ENCODE measurements at places on chromosomes 1 and 21.

DNA sequence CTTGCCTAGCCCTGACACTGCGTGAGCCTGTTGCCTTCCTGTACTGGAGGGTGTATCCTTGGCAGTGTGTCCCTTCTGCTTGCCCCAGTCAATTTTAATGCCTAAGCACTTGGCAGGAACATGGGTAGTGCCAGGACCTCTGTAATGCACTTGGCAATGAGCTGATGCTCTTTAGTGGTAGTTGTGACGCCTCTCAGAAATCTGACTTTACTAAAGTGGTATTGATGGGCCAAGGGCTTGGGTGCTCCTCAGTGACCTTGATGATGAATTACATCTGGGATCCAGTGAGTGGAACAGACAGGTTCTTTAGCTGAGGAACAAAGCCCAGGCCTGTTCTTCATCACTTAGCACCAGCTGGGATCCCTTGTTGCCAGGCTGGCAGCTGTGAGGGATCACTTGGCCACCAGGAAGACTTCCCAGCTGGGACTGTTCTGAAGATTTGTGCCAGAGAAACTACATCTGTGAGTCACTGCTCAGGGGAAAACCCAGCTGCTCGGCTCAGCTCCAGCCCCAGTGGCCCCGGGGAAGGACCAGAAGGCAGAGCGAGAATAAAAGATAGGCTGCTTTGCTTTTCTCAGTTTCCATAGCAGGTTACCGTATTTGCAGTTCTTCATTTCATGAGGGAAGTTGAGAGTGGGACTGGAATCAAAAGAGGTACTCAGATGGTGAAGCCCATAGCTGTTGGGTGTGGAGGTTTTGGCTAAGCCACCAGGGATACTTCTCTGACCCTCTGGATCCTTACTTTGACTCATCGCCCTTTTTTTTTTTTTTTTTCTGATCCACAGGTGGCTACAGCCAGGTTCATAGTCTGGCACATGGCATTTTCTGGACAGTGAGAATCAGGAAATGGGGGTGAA lies 28.5 kb upstream of the KCNA2 start:
- peak; percentile 45 for DNase-seq

DNA sequence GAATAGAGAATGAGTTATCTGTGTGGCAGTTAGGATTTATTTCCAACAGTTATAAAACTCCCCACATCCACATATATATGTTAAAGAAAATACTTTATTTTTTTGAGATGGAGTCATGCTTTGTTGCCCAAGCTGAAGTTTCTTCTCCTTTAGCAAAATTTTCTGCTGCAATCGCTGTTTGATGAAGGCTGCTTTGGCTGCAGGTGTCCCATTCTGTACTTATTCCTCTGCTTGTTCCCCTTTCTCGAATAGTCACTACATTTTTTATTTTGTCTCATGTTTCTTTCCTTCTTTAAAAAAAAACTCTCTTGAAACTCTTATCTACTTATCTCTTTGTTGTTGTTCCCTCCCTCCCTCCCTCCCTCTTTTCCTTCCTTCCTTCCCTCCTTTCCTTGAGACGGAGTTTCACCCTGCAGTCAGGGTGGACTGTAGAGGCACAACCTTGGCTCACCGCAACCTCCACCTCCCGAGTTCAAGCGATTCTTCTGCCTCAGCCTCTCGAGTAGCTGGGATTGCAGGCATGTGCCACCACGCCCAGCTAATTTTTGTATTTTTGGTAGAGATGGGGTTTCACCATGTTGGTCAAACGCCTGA lies 10.6 kb downstream of the OR2W3 start:
- no peak for DNase-seq

- no peak for DNase-seq
These were observed 7.8 kb upstream of the CALML6 start for GRCh38 chr1:1907098-1907736.

DNA sequence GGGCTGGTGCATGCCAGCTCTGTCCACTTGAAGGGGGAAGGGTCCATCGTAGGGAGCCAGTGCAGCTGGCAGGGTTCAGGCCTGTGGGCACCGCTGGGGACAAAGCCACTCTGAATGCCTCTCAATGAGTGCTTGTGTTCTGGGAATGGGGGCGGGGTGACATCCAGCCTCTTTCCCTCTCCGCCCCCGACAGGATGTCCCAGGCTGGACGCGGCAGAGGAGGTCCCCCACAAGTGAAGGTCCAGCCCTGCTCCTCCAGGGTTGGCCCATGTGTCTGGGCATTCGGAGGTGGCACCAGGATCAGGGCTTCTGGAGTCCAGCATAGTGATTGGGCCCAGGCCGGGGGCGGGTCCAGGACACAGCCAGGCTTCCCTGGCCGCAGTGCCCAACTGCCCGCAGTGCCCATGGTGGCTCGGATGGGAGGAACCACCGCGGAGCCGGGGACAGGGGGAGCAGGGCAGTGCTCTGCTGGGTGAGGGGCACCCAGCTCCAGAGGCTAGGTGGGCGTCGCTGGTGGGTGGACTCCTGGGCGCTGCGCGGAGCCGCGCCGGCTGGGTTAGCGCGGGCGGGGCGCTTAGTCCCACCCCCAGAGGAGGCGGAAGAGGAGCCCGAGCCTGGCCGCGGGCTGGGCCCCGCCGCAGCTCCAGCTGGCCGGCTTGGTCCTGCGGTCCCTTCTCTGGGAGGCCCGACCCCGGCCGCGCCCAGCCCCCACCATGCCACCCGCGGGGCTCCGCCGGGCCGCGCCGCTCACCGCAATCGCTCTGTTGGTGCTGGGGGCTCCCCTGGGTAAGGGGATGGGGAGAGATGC lies at the start of gene SHISA4:
Gene SHISA4 (plus strand): TSS at position 617 of the 808 bp plus-strand sequence. CDS start 97 bp downstream, at position 714.
- DNase-seq: no peak

DNA sequence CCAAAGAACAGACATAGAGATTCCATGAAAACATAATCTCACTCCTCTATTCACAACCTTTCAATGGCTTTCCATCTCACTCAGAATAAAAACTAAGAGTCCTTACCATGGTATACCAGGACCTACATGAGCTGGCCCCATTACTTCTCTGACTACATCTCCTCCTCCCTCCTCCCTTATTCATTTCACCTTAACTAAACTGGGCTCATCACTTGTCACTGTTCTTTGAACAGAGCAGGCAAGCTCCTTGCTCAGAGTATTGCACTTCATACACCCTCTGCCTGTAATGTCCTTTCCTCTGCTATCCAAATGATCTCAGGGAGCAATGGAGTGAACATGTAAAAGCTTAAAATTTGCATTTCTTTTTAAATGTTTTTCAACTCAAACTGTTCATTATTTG lies 142.0 kb downstream of the MRPL39 start:
- DNase-seq: no peak

DNA sequence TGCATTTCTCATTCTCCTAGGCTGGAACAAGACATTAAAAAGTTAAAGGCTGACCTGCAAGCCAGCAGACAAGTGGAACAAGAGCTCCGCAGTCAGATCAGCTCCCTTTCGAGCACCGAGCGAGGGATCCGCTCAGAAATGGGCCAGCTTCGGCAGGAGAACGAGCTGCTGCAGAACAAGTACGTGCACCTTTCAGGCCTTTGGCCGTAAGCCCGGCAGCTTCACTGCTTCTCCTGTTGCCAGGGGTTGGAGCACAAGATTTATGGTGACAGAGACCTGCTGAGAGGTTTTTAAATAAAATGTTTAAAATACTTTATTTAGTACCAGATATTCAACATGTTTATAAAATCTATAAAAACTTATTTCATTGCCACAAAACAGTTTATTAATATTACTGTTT lies 53.4 kb downstream of the MACO1 start:
- no peak for DNase-seq

DNA sequence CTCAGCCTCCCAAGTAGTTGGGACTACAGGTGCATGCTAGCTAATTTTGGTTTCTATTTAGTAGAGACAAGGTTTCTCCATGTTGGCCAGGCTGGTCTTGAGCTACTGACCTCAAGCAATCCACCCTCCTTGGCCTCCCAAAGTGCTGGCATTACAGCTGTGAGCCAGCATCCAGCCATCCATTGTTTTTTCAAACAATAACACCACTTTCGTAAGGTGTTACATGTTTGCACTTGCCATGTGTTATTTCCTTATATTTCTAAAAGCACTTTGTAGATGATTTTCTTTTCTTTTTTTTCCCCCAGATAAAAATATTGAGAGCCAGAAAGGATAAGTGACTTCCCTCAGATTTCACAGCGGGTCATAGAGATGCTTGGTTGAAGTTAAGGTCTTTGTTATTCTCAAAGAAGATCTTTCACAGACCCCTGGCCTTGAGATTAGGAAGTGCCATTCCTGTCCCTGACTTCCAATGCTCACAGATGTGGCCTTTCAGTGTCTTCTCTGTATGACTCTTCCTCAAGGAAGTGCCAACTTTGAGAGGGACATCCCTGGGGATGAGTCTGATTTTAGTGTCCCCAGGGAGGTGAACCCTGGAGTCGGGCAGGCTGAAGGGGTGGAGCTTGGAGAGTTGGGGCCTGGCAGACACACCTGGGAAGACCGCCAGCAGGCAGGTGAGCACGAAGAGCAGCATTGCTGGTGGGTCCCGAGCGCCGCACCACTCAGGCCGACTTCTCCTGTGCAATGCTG lies 6.3 kb downstream of the PIGR start:
- DNase-seq: no peak

- DNase-seq: no peak
These were observed 1.9 kb downstream of the BTBD19 start for GRCh38 chr1:44810101-44810761.

- DNase-seq: no peak
These were observed 8.5 kb downstream of the TRIM46 start for GRCh38 chr1:155182052-155182550.

DNA sequence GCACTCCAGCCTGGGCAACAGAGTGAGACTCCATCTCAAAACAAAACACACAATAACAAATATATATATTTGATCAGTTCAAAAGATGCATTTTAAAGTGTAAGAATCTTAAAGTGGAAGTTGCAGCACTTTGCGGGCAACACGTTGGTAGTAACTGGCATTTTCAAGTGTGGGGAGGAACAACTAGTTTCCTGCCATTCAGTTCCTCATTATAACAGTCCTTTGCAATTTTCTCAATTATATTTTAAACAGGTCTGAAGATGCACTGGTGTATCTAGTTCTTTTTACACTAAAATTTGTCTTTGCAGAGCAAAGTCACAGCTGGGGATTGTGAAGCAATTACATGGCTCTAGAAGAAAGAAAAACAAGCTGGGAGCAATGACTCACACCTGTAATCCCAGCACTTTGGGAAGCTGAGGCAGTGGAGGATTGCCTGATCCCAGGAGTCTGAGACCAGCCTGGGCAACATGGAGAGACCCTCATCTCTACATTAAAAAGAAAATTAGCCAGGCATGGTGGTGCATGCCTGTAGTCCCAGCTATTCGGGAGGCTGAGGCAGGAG lies 25.3 kb downstream of the RRAGC start:
- no peak for DNase-seq

GRCh38 chr1:115654125-115654524 lies 12.4 kb downstream of the VANGL1 start:
- DNase-seq: no peak

DNA sequence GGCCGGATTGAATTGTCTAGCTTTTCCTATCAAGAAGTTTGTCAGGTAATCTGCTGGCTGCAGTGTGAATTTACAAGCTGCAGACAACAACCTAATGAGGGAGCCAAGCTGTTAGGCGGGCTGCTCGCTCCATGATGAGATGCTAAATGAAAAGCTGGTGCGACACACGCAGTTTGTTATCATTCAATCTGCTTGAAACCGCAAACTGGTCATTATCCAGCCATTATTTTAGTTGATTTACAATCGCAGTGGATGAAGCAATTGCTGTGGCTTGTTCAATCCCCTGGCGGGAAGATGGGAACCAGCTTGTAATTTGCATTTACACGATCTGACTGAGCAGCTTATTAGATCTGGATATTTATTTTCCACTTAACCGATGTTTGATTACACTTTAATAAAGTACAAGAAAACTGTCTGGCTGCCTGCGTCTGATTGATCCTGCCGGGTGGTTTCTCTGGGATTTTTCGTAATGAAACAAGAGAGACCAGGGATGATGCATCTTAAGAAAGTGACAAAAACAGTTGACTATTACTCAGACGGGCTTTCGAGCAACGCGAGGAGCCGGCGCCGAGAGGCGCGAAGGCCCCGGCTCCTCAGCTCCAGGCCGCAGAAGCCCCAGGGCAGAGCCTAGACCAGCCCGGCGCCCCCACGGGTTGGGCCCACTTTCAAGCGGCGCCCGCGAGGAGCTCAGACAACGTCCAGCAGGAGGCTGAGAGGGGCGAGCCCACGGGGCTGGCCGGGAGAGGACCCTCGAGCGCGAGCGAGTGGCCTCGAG lies 118.0 kb upstream of the BARHL2 start:
- DNase-seq: no peak

GRCh38 chr1:21564521-21565095 lies 55.4 kb downstream of the ALPL start:
- no peak for DNase-seq

GRCh38 chr1:13628218-13628617 lies 44.6 kb downstream of the PDPN start:
- DNase-seq: no peak

- no peak for DNase-seq
These were observed 33.9 kb upstream of the PDC start for GRCh38 chr1:186494832-186495271.

DNA sequence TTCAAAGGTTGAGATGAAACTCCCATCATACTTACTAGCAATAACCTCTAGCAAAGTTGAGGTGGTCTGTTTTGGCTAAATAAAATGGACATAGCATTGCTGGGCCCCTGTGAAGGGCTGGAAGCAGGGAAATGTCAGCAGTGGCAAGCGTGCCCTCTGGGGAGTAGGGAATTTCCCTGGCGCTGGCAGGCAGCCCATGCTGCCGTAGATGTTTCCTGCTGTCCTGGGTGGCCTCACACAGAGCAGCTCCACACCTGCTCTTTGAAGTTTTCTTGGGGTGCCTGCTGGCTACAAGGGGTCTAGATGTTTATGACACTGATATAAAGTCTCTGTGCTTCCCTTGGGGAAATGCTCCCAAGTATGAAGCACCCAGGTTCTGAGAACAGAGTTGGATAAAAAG lies 30.2 kb downstream of the ADARB1 start:
- DNase-seq: no peak

- DNase-seq: no peak
These were observed 5.7 kb downstream of the LBR start for GRCh38 chr1:225422031-225422605.

DNA sequence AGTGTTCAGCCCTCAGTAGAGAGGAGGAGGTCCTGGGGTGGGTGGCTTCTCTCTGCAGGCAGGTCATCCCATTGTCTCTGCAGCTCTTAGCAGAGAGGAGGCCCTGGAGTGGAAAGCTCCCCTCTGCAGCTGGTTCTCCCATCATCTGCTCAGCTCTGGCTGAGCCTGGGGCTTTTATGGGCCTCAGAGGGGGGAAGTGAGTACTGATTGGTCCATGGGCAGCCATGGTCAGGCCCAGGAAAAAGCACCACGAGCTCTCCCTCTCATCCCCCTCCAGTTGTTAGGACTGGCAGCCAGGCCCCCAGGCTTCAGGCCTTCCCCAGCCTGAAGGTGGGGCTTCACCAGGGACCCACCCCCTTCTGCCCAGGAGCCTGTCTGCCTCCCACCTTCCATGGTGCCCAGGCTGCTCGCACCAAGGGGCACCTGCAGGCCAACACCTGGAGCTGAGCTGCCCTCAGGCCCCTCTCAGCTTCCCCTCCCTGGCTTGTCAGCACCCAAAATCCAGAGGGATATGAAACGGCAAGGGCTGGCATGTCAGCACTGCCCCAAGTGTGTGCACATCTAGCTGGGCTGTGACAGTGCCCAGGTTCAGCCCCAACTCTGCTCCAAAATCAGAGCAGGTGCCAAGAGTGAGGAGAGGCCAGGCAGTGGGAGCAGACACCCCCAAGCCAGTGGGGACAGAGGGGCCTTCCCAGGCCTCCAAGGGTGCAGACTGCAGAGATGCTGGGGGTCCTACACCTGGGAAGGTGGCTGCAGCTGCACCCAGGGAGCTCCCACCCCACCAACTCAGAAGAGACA lies 449.0 kb downstream of the MATN1 start:
- no peak for DNase-seq
